Osteocyte (in vitro differentiated cells): ENCODE measurements at places on chromosomes 7 and 10. TPM values are rescaled to one million over a fixed set of nuclear protein-coding genes. Genes with fewer than 3 reads are reported as not detected.
A peak's percentile ranks its signal among the peaks of the same experiment; 100 is the strongest.

DNA sequence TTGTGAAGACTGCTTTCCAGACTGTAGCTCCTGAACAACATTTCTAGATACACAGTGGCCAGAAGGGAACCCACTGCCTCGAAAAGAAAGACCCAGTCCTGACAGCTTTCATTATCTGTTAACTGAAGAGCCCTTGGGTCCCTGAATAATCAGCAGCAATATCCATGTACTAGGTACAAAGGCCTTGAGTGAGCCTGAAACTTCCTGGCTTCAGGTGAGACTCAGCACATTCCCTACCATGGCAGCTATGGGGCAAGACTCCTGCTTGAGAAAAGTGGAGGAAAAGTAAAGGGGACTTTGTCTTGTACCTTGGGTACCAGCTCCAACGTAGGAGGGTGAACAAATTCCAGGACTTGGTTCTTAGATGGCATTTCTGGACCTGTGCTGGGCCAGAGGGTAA is 92.8 kb downstream of the SIRT1 start:
- no peak for DNase-seq
- H3K4me3 ChIP-seq = no peak overlapping the region
- peaks cover 60% of the 10 kb centered on the region for H3K36me3 ChIP-seq
- H3K4me1 ChIP-seq = peaks cover 5% of the 10 kb centered on the region
- H3K27me3 ChIP-seq = no peaks in the 10 kb centered on the region

- no peak overlapping the region for H3K27ac ChIP-seq
- H3K27me3 ChIP-seq = peaks cover 12% of the 10 kb centered on the region
- no peaks in the 10 kb centered on the region for H3K36me3 ChIP-seq
- no peaks in the 10 kb centered on the region for H3K4me1 ChIP-seq
- DNase-seq = no peak
These were observed 15.1 kb upstream of the RET start for GRCh38 chr10:43061760-43062159.

DNA sequence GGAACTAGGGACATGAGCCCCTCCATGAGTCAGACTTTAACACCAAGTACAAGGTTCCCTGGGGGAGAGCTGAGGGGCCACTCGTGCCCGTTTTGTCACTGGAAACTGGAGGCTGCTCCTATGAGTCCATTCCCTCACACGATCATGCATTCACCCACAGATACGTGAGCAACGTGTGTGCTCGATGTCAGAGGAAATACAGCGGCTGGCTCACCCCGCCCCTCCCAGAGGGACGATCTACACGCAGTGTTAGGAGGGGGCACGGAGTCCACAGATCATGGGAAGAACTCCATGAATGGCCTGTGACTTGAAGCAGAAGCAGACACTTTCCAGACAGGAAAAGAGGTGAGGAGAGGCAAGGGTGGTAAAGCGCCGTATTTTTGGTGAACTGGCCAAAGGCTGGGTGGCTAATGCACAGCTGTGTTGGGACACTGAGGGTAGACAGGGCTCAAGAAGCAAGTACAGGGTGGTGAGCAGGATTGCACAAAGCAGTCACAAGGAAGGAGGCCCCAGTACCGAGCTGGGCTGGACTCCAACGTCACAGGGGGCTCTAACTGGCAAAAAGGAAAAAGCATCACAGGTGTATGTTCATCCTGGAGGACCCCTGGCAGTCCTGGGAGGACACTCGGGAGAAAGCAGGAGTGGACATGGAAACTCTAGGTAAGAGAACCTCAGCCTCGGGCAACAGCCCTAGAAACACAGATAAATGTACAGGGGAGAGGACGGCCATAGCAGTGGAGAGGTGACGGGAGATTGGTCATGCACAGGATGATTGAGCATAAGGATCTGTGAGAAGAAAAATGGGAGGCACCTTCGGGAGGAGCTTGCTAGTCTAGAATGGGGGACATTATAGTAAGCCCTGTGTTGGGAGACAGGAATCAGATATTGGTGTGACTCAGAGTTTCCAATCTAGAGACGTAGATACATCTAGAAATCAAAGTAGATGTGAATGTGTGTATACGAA is 41.2 kb downstream of the TNS3 start:
- no peaks in the 10 kb centered on the region for H3K27me3 ChIP-seq
- peaks cover 56% of the 10 kb centered on the region for H3K4me1 ChIP-seq
- H3K27ac ChIP-seq = peak overlapping the region; percentile 32
- no peak overlapping the region for H3K4me3 ChIP-seq

DNA sequence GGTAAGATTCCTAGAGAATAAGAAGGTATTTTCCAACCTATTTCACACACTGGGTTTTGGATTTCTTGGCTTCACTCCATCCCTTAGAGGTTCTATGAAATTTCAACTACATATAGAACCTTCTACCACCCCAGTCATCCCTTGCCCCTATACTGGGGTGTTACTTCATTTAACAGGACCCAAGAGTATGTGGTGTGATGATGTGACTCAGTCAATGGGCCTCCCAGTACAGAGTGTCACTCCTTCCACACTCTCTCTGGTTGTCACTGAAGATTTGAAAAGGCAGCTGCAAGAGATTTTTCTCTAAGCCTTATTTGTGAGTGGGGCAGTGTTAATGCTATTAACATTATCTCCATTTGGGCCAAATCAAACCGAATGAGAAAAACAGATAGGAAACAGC is 33.5 kb downstream of the FGFBP3 start:
- no peak overlapping the region for H3K4me3 ChIP-seq
- DNase-seq = no peak
- H3K36me3 ChIP-seq = no peaks in the 10 kb centered on the region

TMUB1 gene
- 26.1 and 30.0 TPM in 2 replicates for total RNA-seq

DNA sequence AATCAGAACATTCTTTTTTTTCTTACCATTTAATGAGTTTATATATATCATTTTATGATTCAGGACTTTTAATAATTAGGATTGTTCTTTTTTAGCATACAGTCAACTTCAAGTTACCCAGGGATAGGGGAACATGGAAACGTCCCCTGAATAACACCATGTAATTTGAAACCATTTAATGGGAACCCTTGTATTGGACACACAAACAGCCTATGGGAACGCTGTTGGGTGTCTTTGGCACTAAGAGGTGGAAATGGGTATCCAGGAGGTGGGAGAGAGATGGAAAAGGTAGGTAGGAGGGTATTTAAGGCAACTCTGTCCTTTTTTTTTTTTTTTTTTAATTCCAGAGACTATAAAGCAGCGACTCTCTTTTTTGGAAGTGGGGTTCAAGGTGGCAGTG is 2.6 kb downstream of the LUC7L2 start:
- peaks cover 48% of the 10 kb centered on the region for H3K4me1 ChIP-seq
- DNase-seq = no peak
- H3K27ac ChIP-seq = peak overlapping the region; percentile 56
- H3K4me3 ChIP-seq = no peak overlapping the region
- H3K27me3 ChIP-seq = no peaks in the 10 kb centered on the region

DNA sequence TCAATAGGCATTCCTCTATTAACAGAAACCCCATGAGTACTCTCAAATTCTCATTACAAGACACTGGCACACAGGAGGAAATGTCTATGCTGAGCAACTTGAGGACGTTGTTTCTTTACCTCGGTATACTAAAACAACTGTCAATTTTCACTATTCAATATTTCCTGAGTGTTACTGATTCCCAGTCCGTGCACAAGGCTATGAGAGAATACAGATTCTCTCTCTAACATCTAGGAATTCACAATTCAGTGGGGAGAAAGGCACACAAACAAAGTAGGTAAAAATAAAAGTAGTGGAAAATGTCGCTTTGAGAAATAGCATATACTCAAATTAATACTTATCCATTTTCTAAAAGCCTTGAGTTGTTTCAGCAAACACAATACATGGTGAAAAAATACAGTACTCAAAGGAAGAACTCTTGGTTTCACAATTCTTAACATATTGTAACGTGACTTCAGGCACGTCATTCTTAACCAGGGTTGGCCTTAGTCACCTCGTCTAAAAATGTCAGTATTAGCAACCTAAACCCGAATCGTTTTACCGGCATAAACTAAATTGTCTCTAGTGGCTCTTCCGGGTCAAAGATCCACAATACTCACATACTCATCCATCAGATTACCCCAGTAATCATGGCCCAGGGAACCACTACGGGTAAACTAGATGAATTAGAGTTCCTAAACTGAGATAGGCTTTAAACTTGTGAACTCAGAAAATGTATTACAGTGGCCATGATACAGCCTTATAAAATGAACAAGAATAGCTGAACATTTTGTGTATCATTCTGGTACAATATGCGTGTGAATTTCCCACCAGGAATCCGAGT is 1.5 kb downstream of the IPMK start:
- DNase-seq = no peak
- H3K36me3 ChIP-seq = no peaks in the 10 kb centered on the region
- no peaks in the 10 kb centered on the region for H3K27me3 ChIP-seq
- H3K4me3 ChIP-seq = peak overlapping the region; percentile 92
- H3K4me1 ChIP-seq = peaks cover 40% of the 10 kb centered on the region
- H3K27ac ChIP-seq = peak overlapping the region; percentile 97
